ENCODE measurements at places on chromosomes 7 and 10. TPM values are rescaled to one million over a fixed set of nuclear protein-coding genes. Genes with fewer than 3 reads are reported as not detected.

The CPA5 gene
- total RNA-seq: not detected

The HYAL4 gene
- total RNA-seq: 0.08 TPM

The CLRN3 gene
- total RNA-seq: not detected

The FAS gene
- total RNA-seq: 30.6 TPM

The TMEM60 gene
- 24.6 TPM for total RNA-seq

The OR9A2 gene
- not detected for total RNA-seq

The ZNF488 gene
- total RNA-seq: 13.1 TPM

The FAM25G gene
- not detected for total RNA-seq

The PLEKHS1 gene
- not detected for total RNA-seq

The IGFBP1 gene
- total RNA-seq: 30.8 TPM

The HOXA5 gene
- total RNA-seq: 6.6 TPM

The KAZALD1 gene
- total RNA-seq: 2.8 TPM

Data from A549 treated with CpdA at 1 μM for 4 hours (cell line).